ENCODE measurements at places on chromosomes 1 and 21.

- no peak for DNase-seq
Observed at GRCh38 chr1:22166439-22166838, 23.5 kb upstream of the WNT4 start.

DNA sequence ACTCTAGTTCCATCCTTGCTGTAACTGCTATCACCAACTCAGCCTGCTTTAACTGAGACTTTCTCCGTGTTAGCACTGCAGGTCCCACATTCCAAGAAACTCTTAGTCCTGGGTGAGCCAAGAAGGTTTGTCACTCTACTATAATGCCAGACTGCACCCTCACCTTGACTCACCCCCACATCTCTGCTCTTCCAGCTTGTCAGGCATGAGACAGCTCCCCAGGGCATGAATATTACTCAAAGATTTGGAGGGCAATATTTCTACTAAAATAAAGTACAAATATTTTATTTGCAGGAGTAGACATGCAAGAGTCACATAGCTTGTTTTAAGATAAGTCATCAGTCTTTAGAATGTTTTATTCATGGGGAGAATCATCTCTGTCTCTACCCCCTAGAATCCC, 110.2 kb downstream of the MATN1 start:
- no peak for DNase-seq

DNA sequence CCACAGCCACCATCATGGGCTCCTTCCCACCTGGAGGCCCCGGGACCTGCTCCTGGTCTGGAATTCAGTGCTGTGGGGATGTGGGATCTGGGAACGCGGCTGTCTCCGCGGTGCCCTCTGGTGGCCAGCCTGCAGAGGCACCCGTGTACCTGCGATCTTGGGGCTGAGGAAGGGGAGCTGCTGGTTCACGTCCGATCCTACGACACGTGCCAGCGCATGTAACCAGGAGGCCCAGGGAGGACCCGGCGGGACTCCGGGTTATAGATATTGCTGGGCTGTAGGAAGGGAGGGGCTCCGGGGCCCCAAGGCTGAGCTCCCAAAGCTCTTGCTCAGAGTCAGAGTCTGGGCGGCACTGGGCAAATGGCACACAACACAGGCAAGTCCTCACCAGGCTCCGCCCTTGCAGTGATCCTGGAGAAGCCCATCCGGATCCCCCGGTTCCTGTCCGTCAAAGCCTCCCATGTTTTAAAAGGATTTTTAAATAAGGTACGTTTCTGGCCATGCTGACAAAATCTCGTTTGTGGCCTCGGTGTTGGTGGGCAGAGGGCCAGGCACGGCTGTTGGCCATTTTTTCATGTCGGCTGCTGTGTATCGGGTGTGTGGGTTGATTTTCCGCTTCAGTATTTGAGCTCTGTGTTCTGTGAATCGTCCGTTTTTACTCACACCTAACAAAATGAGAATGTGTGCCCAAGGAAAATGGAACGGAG, 20.1 kb downstream of the FAAP20 start:
- DNase-seq: no peak

DNA sequence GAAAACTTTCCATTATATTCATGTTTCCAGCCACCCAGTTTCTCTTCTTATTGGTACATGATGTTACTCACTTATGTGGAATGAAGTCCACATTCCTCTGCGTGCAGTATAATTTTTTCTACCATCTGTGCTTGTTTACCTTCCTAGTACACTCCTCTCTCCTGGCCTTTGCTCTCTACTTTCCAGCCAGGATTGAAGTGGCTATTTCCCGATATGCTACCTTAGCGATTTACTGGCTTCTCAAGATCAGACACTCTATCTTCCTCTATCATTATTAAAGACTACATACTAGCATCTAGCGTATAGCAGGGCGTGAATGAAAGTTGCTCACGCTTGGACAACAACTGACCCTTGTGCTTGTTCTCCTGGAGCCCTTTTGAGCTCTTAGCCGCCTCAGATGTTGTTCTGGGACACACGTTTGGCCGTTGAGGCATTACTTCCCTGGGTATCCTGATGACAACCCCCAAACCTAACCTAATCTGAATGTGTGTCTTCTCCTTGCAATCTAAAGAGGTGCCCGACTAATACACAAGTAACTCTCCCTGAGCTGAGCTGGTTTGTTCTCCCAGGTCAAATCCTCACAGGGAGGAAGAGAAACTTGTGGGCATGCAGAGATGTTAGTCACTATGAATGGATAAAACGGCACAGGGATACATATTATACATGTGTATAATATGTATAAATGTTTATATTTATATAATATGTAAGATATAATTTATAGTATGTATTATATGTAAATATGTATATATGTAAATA, 13.4 kb upstream of the MTARC2 start:
- no peak for DNase-seq

- DNase-seq: no peak
Observed at GRCh38 chr1:57362480-57362879, 61.4 kb downstream of the DAB1 start.

DNA sequence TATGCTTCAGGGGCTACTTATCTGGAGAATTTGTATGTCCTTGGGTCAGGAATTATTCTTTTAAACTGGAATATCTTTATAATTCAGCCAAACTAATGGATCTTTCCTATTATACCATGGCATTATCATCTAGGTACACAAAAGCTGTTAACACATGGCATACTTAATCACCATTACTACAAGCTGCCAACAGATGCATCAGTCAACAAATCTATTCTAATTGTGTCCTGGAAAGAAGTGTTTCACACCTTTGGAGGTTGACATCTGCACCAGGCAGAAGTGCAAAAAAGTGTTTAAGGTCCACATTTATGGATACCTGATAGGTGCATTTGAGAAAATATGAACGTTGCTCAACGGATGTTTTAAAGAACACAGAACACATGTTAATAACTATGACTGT, 470.2 kb upstream of the ADGRL2 start:
- DNase-seq: no peak

DNA sequence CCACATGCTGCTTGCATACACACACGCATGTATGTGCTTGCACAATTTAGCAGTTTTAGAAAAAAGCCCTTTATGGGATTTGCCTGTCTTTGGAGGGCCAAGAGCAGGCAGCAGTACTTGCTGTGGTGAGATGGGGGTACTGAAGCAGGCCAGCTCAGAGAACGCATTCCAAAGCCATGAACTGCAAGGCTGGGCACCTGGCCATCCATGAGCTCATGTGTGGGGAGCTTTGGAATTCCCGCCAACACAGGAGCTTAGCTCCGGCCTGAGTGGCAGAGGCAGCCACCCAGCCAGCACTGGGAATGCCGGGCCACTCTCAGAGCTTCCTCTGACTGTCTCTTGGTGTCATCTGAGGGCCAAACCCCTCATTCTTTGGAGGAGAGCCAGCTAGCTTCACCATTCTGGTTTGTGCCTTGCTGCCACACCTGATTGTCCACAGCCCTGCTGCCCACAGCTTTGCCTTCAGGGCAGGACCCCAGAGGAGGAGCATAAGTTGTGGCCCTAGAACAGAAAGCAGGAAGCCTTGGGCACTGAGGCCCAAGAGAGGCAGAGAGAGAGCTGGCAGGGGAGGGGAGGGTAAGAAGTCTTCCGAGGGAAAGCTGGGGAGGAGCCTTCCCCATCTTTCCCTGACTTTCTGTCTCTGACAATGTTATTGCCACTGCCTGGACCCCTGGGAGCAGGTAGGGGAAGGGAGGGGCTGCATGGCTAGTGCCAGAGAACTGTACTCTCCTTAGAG, 92.1 kb upstream of the POU3F1 start:
- no peak for DNase-seq

GRCh38 chr1:205715628-205716027, 34.4 kb downstream of the NUCKS1 start:
- DNase-seq: no peak

DNA sequence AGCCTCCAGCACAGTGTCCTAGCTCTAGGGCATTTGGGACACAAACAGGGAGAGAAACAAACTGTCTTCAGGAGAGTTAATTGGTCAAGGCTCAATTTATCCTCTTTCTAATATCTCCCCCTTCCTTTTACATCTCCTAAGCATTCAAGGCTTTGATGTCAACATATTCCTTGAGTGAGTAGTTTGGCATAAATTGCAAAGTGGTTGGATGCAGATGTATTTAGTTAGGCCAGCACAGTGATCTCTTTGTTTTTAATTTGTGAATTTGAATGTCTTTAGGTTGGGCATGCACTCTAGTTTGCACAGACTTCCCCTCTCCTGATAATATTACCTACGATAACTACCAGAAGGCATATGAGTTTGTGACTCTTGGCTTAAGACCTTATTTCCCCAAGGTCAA, 12.5 kb upstream of the OLFML2B start:
- DNase-seq: no peak
